Stimulated activated CD4-positive, alpha-beta T cell treated with anti-CD3 and anti-CD28 coated beads, Interleukin-2, amount 100 ng/mL, for 4 hours (primary cell): ENCODE measurements at places on chromosomes 12 and 14.

DNA sequence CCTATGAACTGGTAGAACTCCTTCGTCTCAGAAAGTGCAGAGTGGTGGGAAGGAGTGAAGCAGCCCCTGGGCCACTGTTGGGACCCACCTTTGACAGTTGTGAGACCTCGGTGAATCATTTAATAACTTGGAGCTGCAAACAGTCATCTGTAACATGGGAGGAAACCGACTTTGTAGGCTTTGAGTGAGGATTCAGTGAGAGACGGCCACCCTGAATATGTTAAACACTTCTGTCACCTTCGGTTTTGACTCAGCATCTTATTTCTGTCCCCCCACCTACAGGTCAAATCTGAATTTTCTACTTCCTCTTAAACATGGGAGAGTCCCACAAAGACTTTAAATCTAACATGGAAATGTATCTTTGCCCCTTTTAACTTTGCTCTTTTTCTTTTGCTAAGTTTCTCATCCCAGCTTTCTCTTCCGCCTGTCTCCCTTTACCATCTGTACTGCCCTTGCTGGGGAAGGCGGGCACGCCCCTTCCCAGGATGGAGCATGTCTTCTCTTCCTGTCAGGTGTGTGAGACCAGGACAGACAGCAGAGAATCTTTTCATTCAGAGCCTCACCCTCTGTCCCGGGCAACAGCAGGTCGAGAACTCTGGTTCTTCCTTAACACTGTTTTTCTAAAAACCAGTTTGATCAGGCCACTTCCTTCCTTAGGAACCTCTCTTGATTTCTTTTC lies 37.1 kb downstream of the ZC3H14 start:
- no peak for DNase-seq

DNA sequence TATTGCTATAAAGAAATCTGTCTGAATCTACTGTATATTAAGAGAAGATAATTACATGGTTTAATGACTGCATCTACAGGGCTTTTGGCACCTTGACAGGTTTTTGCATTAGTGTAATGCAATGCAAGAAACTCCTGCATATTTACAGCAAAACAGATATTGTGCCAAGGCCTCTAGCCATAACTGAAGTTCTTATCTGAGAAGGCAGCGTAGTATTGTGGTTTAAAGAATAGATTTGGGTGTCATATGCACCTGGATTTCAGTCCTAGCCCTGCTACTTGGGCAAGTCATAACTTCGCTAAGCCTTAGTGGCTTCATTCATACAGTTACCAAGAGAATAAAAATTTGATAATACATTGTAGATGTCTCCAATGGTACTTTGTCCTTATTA lies 350.1 kb downstream of the CCDC91 start:
- DNase-seq: no peak

DNA sequence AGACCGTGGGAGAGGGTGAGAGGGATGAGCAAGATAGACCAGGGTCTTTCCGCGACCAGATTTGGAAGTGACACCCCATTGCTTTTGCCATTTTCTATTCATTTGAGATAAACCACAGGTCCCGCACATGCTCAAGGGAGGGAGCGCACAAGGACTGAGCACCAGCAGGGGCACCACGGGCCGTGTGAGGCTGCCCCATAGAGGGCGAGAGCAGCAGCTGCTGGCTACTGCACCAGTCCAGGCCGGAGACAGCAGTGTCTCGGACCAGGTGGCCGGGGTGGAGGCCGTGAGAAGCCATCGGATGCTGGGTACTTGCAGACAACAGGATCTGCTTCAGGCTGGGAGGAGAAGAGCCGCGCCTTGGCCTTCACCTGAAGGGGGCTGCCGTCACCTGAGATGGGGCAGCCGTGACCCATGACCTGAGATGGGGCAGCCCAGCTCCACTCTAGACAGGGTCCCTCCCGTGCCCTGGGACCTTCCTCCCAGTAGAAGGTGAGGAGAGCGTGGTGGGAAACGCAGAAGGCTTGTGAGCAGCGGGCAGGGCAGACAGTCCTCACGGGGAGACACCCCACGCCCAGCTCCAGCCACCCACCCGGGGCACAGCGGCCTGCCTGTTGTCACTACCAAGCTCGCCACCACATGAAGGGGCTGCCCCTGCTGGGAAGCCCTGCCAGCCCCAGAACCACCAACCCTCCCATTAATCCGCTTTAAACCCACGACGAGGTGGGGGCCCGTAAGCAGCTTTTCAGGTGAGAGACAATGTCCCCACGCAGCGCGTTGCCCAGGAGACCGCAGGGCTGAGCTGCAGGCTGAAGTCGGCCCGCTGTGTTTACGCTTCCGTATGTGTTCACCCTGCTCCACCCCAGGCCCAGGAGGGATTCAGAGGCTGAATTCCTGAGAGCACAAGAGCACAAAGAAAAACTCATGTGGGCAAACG lies 61.7 kb upstream of the FBRSL1 start:
- no peak for DNase-seq

GRCh38 chr14:104232070-104232484 lies 93.7 kb downstream of the KIF26A start:
- no peak for DNase-seq

- no peak for DNase-seq
Measured at GRCh38 chr14:58119381-58119780, 32.6 kb downstream of the ARMH4 start.

DNA sequence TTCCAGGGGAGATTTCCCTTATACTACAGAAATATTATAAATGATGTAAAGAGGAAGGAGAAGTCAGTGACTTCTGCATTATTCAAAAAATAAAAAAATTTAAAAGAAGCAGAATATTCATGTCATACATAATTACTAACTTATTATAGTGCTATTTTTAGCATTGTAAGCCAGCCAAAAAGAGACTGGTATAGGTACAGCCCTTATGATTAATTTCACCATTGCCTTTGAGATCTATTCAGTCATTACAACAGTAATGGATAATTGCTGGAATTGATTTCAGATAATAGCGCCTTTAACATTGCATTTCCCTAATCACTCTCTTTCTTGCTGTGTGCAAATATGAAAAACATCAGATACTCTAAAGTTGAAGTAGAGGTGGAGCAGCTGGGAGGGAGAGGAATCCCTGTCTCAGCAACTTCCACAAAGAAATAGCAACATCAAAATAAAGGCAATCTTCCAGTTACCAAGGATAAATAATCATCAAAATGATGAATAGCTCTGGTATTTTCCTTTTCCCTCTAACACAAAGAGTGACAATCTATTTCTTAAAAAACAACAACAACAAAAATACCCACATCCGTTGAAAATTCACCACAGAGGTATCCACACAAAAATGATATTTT lies 71.8 kb upstream of the OVCH1 start:
- no peak for DNase-seq

DNA sequence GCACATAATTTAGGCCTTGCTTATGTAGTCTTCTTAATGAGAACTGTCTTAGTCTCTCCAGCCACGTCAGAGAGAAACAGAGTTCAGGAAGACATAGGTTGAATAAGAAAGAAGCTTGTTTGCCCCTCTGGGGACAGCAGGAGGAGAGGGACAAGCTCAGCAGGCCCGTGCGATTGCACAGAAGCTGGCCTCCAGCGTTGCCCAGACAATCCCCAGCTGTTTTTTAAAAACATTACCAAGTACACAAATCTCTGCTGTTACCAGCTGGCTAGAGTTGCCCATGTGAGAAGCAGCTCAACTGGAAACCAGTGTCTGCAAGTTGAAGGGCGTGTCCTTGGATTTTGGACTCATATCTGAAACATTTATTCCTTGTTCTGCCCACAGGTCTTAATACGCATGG lies 232.6 kb downstream of the EFCAB11 start:
- DNase-seq: no peak
